ENCODE measurements at places on chromosomes 11 and 22.

DNA sequence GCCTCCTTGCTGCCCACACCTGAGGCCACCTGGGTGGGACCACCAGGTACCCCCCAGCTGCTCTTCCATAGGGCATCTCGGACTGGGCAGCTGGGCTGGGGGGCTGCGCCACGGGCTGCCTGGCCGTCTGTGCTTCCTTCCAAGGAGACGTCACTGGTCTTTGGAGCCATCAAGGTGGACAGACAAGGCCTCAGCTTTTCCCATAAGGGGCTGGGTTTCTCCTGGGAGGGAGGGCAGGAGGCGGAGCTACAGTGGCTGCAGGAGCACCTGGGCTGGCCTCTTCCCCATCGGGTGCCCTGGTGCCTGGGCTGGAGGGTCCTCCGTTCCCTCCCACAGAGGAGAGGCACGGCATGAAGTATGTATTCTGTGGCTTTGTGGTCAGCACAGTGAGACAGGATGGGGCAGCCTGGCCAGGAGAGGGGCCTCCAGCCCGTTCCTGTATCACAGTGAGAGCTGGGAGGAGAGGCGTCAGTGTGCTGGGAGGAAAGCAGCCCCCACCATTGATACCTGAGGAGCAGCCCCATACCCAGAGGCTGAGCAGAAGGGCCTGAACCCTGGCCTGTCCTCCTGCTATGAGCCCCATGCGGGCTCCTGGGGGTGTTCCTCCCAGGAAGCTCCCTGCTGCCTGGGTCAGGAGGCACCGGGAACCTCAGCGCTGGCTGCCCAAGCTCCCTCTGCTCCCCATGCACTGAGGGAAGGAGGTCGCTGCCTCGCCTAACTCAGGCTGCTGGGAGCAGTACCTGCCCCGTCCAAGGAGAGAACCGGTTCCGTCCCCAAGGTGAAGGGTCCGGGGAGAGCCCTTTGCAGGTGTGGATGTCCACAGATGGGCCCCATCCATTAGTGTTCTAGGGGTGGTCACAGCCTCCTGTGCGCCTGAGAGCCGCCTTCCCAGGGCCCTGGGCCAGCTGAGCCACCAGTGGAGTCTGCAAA lies 1075.0 kb downstream of the BRD1 start:
- no peak for DNase-seq

DNA sequence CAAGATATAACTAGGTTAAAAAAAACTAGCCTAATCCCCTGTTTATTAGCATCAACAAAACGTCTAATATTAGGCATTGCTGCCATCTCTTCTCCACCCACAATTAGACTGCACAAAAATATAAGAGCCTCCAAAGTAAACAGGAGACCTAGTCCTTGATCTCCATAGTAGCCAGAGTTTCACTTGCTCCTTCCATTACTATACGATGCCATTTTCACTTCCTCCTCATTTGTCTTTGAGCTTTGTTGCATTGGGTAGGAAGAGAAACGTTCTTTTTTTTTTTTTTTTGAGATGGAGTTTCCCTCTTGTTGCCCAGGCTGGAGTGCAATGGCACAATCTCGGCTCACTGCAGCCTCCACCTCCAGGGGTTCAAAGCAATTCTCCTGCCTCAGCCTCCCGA lies 42.3 kb upstream of the RDX start:
- DNase-seq, result no peak

GRCh38 chr11:134449713-134450112 lies 37.7 kb upstream of the B3GAT1 start:
- DNase-seq, result no peak

DNA sequence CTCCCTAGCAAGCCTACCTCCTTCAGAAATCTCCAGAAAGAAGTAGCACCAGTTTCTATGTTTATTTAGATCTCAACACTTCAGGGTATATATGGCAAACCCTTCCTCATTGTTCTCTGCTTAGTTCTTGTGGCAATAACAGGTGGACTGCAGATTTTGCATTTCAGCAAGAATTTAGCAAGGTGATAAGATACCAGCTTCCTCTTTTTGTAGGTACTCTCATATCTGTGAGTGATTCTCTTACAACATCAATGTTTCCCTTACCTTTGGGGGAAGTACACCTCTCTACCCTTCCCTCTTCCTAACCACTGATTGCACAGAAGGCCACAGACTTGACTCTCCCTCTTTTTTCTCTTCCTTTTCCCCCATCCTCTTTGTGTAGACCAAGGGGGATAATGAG lies 230.9 kb upstream of the SESN3 start:
- no peak for DNase-seq
